ENCODE measurements at places on chromosomes 6 and 20.

GRCh38 chr6:21855811-21856455, 262.4 kb downstream of the SOX4 start:
- no peak for DNase-seq

GRCh38 chr6:7188492-7188891, 80.7 kb downstream of the RREB1 start:
- no peak for DNase-seq

DNA sequence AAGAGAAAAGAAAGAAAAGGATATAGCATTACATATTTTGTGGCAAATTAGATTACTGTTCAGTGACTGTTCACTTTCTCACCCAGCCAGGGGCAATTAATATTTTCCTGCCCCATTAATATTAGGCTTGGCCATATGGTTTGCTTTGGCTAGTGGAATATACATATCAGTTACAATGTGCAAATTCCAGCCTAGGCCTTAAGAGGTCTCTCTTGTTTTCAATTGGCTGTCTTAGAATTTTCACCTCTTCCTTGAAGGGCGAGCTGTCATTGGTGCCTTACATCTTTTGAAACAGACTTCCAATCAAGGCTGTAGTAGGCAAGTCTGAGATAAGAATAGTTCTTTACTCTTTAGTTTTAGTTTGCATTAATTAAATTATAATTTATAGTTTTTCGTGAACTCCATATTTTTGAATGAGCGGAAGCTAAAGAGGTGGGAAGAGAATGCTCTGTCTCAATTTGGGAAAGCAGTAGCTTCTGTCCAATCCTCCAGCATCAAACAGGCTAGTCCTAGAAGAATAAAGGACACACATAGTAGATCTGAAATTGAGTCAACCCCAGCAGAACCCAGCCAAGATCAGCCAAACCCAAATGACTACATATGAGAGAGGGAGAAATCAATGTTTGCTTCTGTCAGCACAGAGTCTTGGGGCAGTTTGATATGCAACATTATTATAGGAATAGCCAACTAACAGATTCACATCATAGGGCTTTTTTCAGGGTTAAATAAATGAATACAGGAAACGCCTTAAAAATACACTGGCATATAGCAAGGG, 6.3 kb upstream of the CSNK2A1 start:
- no peak for DNase-seq

DNA sequence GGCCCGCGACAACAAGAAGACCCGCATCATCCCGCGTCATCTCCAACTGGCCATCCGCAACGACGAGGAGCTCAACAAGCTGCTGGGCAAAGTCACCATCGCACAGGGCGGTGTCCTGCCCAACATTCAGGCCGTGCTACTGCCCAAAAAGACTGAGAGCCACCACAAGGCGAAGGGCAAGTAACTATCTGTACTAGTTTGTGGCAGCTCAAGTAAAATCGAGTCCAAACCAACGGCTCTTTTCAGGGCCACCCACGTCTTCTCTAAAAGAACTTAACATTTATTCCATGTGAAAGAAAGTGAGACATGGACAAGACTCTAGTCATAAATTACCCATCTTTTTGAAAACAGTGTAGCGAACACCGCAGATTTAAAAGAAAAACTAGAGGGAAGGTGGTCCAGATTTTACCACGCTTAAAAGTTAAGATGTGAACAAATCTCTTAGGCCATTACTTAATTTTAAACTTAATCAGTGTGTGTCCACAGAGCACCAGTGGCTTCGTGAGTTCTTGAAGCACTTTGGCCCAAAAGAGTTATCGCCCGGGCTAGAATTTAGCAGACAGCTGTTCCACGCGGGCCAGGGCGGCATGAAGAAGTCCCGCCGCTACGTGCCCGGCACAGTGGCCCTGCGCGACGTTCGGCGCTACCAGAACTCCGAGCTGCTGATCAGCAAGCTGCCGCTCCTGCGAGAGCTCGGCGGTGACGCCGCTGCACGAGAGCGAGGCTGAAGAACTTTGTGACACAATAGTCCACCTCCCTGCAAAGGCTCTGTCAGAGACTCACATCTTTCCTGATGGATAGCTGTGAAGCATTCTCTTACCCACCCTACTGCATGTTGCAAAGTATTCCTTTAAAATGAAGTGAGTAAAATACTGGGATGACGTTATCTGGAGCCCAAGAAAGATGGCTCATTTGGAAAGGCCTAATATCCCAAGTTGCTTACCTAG, 113.9 kb upstream of the PRSS16 start:
- no peak for DNase-seq

- peak; percentile 98 for DNase-seq
Measured at GRCh38 chr6:133502441-133503335, 261.5 kb downstream of the EYA4 start.

DNA sequence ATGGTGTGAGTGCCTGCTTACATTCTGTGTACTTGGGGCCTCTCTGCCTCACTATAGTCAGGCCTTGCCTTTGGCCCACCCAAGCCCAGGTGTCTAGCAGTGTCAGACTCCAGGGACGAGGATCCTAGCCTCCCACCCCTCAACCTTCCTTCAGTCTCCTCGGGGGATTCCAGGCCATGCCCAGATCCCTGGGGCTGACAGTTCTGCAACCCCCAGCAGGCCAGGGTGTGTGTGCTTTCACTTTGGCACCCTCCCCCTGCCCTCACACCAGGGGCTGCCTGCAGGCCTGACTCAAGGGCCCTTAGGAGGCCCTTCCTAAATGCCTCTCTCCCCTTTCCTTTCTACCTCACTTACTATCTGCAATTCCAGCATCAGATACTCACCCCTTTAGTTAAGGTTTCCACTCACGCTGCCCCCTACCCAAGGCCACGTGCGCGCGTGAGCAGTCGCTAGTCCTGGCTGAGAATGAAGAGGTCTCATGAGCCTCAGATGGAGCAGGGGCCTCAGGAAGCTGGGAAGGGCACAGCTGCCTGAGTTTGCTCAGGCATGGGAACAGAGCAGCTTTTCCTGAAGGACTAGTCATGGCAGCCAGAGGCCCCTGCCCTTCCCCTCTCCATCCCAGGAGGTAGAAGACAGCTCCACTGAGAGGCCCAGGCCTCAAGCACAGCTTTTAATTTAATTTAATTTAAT, 859 bp upstream of the CLPS start:
- DNase-seq: no peak

DNA sequence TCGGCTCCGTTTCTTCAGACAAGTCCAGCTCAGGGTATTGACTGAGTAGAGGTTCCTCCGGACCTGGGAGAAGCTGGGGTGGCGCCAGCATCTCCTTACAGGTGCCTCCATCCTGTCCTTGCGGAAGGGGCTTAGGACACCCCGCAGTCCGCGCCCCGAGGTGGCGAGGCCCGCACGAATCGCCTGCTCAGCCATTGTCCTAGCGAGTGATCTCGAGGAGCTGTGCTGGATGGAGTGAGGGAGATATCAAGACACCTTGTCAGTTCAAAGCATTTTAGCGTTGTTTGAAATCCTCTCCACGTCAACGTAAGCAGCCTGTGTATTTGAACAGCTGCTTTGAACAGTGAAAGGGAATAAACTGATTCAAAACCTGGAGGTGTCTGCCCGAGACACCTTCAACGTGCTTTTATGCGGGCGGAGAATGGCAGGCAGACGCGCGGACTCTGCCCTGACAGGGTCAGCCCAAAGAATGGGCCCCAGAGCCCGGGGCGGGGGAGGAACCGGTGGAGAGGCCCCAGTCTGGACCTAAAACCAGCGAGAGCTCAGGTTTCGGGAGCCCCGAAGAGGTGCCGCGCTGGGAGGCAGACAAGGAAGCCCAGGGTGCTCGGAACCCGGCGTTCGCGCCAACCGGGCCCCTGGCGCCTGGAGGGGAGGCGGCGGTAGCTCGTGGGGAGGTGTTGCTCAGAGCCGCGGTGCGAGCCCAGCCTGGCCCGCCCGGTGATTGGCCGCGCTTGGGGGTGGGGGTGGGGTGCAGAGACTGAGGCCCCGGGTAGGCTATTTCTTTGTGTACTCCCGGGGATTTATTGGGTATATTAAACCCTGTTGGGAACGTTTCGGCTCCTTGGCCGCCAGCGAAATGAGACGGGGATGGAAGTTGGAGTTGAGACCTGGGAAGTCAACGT, 3.1 kb upstream of the POU3F2 start:
- DNase-seq: no peak

DNA sequence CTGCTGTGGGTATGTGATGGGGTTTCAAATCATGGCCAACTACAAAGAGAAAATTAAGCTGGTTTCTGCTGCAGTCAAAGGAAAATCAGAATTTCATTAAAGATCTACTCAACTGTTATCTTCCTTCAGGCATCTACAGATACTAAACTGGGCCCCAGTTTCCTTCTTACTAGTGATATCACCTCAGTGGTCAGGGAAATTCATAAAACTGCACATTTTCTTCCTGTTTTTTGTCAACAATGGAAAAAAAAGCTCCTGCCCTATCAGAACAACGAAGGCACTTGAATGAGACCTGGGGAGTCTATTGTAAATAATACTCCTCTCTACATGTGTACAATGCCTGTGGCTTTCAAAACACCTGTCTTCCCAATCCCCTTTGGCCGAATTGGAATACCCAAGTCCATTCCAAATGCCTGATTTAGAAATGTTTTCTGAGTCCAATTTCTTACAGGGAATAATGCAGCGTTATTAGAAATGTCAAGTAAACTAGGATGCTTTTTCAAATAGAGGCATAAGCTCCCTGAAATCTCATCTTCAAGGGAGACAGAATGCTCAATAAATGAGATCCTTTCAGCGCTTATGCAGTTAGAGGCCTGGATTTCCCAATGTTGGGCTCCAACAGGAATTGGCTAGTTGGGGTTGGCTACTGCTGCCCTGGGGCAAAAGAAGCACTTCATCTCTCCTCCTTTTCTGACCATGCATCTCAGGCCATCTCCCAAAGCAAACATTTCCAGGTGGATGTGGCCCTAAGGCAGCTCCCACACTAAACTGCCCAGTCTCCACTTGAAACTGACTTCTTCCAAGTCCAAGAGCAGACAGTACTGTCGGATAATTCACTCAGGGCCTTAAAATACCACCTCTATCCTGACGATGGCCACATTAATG, 143.3 kb downstream of the NFATC2 start:
- DNase-seq: no peak

DNA sequence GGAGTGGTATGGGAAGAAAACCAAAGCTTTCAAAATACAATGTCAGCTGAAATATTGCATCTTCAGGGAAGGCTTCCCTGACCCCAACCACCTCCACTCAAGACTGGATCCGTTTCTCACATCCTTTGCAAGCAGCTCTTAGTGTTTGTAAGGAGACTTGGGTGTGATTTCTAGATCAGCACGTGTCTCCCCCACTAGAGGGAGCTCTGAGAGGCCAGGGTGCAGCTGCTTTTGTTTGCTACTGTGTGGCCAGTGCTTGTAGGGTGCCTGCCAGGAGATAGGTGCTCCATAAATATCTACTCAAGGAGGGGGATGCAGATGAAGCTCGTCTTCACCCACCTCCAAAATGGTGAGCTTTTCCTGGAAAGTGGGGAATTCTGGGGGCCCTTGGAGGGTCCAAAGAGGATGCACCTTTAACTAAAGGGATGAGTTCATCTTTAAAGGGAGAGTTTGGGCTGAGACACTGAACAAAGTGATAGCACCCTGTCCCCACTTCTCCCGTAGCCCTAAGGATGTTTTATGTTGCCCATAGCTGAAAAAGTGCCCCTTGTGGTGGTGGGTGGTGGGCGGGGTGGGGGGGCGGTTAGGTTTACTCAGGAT, 52.6 kb upstream of the MAFB start:
- DNase-seq: no peak

- DNase-seq: no peak
Measured at GRCh38 chr20:21272679-21273078, 30.5 kb upstream of the XRN2 start.

- no peak for DNase-seq
Measured at GRCh38 chr6:137217801-137218472, 1.2 kb downstream of the IFNGR1 start.

DNA sequence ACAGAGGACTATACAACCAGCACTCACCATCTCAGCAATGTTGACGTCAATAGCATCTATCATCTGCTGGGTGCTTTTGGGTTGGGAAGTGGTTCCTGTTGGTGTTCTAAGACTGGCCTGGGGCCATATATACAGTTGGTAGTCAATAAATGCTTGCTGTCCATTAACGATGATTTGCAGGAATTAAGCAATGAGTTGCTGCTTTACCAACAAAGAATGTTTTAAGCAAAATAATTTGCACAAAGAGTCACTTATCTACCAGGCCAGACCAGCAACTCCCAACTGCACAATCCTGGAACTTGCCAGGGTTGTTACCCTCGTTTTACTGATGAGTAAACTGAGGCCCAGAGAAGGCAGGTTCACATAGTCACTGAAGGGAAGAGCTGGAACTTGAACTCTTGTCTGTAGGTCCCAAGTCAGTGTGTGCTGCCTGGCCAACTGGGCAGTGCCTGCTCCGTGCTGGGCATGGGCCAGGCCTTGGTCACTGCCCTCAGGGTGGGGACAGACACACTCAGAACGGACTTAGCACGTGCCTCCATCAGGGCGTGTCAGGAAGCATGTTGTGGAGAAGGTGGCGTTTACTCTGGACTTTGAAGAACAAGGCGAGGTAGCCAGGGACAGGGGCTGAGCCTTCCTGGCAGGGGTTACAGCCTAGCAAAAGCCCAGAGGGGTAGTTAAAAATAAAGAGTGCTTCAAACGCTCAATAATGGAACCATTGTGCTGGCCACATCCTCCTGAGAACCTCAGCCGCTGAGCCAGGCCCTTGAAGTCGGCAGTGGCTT, 2.5 kb upstream of the SRC start:
- DNase-seq: no peak

DNA sequence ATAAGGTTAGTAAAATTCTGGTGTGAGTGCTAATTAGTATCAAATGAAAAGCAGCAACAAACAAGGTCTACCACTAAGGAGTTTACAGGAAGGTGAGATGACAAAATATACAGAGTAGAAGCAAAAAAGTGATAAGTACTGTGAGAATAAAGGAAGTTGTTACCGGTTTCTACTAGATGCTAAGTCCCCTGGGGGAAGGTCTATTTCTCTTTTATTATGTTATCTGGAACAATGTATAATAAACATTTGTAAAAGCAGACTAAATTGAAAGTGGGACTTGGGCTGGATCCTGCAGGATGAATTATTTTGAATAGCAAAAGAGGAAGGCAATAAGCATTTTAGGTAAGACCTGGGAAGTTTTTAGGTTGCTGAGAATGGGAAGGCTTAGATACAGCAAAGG, 158.7 kb upstream of the SLC22A16 start:
- no peak for DNase-seq

- peak; percentile 35 for DNase-seq
Measured at GRCh38 chr20:4216142-4216735, 200.9 kb upstream of the RNF24 start.

DNA sequence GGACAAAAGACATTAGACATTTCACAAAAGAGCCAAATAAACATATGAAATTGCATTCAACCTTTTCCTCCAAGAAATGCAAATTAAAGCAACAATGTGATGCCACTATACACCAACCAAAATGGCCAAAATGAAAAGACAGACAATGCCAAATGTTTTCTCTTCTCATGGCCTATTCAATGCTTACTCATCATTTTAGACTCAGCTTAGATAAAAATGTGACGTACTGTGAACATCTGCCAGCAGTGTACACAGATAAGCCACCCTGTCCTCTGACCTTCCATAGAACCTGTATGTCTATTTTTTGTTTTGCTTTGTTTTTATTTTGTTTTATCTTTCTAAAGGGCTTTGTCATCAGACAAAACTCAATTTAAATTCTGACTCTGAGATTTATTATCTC, 385.2 kb downstream of the FRK start:
- no peak for DNase-seq
